Heart right ventricle (tissue), 16 donors: ENCODE measurements at places on chromosomes 6 and 20. TPM values are rescaled to one million over a fixed set of nuclear protein-coding genes. Genes with fewer than 3 reads are reported as not detected.

The GPR6 gene
- total RNA-seq = not detected

The KATNA1 gene
- 13.9 TPM for total RNA-seq

The TMC2 gene
- not detected for total RNA-seq

The BTN1A1 gene
- total RNA-seq = not detected

The PDYN gene
- not detected for total RNA-seq

- peak; percentile 91 for DNase-seq
Observed at GRCh38 chr6:131063028-131063763, at the start of gene EPB41L2. Gene EPB41L2 (minus strand): TSS chr6:131063245. CDS start chr6:130956485, 106,760 bp downstream.

DNA sequence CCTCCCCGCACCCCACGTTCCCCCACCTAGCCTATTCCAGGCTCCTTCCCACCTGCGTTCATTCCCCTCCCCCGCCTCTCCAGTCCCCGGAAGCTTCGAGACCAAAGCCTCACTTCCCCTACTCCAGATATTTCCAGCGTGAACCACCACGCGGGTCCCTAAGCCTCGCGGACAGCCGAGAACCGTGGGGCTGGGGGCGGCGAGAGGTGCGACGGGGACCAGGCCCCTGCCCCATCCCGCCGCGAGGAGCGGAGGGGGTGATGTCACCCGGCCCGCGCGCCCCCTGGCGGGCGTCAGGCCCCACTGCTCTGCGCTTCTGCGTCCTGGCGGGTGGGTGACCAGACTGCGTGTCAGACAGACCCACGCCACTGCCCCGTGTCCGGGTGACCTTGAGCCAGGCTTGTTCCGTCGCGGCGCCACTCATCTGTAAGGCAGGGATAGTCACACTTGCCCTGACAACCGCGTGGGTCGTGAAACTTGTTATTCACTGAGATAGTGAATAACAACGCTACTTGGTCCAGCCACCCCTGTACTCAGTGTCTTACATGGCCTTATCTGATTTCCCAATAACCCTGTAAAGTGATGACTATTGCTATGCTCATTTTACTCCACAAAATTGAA lies 9.0 kb upstream of the HSP90AB1 start:
- DNase-seq = peak; percentile 87

GRCh38 chr6:139448051-139448649 lies 73.7 kb upstream of the CITED2 start:
- DNase-seq = no peak

- no peak for DNase-seq
Observed at GRCh38 chr6:10138917-10139316, 276.0 kb downstream of the TFAP2A start.

DNA sequence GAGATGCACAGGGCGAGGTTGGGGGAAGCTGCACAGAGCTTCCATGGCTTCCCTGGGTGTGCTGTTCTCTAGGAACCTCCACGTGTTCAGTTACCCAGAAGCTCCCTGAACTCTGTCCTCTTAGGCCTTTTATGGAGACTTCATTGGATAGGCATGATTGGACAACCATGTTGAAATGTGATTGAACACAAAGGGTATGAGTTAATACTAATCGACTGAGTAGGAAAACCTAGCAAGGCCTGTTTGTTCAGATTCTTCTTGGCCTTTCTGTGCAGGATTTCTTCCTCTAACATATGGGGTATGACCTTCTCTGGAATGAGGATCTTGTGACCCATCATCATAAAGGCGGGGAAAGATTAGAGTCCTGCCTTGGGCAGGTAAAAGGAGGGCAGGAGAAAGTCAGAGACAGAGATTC lies 70.7 kb upstream of the SMIM29 start:
- DNase-seq = no peak

DNA sequence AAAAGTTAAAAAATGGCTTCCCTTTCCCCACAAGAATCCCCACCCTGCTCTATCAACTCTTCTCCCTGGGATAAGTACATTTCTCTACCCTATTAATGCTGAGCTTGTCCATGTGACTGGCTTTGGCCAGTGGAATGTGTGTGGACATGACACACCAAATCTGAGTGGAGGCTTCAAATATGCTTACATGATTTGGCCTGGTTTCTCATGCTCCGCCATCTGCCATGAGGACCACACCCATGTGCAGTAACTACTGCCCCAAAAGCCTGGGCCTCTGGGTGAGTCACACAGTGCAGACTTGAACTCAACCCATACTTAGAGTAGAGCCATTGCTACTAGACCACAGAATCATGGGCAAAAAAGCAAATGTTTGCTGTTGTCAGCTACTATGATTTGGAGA lies 65.4 kb downstream of the PRND start:
- DNase-seq = no peak

- DNase-seq = no peak
Observed at GRCh38 chr6:29345380-29345779, 23.3 kb downstream of the OR5V1 start.

DNA sequence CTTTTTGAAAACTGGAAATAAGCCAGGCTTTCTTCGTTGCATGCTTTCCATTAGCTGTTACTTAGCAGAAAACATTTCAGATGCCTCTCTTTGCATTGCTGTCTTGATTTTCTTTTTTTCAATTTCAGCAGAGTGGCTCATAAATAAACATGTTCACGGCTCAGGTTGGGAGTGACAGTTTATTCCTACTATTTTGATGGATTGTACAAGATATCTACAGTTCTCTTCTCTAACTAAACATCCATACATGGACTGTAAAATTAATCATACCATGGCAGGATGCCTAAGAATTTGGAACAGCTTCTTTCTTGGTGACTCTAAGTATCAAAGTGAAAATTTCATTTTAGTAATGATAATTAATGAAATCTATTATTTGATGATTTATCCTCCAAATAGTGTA lies 130.5 kb upstream of the EPHA7 start:
- no peak for DNase-seq

DNA sequence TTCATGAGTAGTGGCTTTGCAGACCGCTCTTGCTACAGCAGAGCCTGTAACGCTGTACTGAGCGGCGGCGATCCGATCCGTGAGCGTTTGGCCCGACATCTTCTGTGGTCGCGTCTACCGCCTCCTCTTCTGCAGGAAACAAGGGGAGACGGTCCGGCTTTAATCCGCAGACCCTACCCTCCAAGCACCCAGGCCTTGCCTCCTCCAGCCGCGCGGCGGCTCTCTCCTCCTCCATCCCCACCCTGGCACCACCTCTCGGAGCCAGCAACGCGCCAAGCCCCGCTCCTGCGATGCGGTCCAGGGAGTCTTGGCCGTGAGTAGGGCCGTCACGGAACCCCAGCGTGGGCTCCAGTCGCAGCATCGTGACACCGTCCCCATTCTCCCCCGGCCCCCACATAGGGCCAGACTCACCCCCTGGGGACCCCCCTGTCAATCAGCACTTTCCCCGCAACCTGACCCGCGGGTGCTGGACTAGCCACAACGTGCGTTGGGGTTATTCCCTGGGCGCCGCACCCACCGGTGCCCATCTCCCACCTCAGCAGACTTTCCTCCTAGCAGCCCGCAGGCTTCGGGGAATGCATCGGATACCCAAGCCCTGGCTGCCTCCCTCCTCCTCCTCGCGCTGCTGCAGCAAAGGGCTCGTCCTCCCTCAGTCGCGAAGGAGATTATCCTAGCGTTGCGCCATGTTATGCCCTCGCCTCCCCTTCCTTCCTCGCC lies 914 bp downstream of the SNAP91 start:
- no peak for DNase-seq

GRCh38 chr20:63325021-63325471 lies 32.1 kb downstream of the COL20A1 start:
- peak; percentile 6 for DNase-seq

DNA sequence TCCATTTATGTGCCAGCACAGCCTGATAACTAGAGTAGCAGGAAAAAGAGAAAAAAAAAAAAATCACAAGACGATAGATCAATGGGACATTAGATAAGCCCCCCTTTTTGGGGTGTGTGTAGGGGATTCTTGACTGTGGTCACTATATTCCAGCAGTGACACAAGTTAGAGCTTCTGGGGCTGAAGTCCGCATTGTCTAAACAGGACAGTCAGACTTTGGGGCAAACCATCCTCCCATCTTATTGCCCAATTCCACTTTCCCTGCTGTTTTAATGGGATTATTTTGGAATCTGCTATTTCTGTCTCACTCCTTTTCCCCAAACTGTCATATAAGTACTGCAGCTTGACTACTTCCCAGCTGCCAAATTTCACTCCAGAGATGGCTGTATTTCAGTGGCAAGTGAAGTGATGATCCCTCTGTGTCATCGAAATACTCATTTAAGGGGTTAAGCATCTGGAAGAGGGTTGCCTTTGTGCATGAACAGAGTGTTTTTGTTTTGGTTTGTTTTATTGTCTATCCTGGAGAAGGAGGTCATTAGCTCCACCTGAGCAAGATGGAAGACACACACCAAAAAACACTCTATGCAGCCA lies 182.5 kb downstream of the ATXN1 start:
- DNase-seq = no peak

DNA sequence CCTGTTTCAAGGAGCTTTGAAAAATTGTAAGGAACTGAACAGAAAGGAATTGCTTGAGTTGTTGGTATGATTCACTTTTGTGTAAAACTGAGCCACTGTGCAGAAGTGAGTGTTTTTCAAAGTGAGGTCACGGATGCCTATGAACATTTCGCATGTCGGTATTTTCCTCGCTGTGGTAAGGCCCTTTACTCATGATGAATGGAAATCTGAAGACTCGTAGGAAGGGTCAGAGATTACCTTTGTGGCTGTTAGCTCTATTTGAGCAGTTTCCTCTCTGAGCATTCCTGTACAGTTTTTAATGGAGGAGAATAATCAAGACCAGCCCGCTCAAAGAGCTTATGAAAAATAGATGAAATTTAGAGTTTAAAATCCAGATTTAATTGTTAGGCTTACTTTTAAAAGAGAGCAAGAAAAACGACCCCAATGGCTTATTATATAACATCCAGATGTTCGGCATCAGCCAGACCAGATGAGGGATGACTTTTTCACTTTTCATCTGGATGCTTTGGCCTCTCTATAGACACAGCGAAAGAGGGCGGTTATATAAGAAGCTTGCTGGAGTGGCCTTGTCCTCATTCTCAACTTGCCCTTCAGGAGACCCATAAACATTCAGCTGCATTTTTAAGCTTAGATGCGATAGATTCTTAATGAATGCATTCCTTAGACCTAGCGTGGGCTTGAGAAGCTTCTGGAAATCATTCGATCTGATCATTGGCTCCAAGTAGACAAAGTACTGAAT lies 99.5 kb downstream of the CD83 start:
- DNase-seq = no peak
